ENCODE measurements at places on chromosomes 5 and 9. TPM values are rescaled to one million over a fixed set of nuclear protein-coding genes. Genes with fewer than 3 reads are reported as not detected.

The GABRG2 gene
- not detected for total RNA-seq

The SLC4A9 gene
- not detected for total RNA-seq

The FOXD4 gene
- total RNA-seq: 0.44 TPM

The WHRN gene
- 15.1 TPM for total RNA-seq

The RIGI gene
- 16.7 TPM for total RNA-seq

The ABO gene
- total RNA-seq: 1.1 TPM

The CRHBP gene
- 2.3 TPM for total RNA-seq

The EIF4E1B gene
- total RNA-seq: 1.6 TPM

The FOXD4L5 gene
- not detected for total RNA-seq

The PCDHGB1 gene
- 2.7 TPM for total RNA-seq

The PDE6A gene
- 0.15 TPM for total RNA-seq

The SH3RF2 gene
- total RNA-seq: 9.4 TPM

The MCTP1 gene
- total RNA-seq: 24.3 TPM

The IRF1 gene
- total RNA-seq: 10.4 TPM

The OR1Q1 gene
- 0.44 TPM for total RNA-seq

The LVRN gene
- 72.3 TPM for total RNA-seq

The RASGRF2 gene
- total RNA-seq: 11.1 TPM

The CBY3 gene
- not detected for total RNA-seq

The SPATA31A6 gene
- total RNA-seq: not detected

The GAS1 gene
- 79.8 TPM for total RNA-seq

The ITK gene
- total RNA-seq: 3.4 TPM

The ADAMTSL1 gene
- total RNA-seq: 7.5 TPM

The GARIN3 gene
- not detected for total RNA-seq

The IRX4 gene
- total RNA-seq: 9.5 TPM

The SLC45A2 gene
- total RNA-seq: not detected

The PCA3 gene
- total RNA-seq: 0.44 TPM

The PCDHA9 gene
- 0.16 TPM for total RNA-seq

The SLCO4C1 gene
- total RNA-seq: not detected

The ZNG1A gene
- 70.1 TPM for total RNA-seq

The OR1J2 gene
- total RNA-seq: not detected

The PKD2L2 gene
- total RNA-seq: 0.64 TPM

The SPATA31C1 gene
- not detected for total RNA-seq

The LRRC19 gene
- total RNA-seq: not detected

The CCDC192 gene
- total RNA-seq: 1.3 TPM

The NDUFS6 gene
- 37.9 TPM for total RNA-seq

The MYOZ3 gene
- total RNA-seq: under 0.01 TPM

The PAEP gene
- not detected for total RNA-seq

The ZDHHC11B gene
- 4.8 TPM for total RNA-seq

The EPB41L4B gene
- 47.2 TPM for total RNA-seq

The AIF1L gene
- total RNA-seq: 12.5 TPM

The AFAP1L1 gene
- total RNA-seq: 13.3 TPM

The TMEM215 gene
- total RNA-seq: not detected

The SOHLH1 gene
- total RNA-seq: not detected

The AMACR gene
- 14.4 TPM for total RNA-seq

The C9orf153 gene
- 0.80 TPM for total RNA-seq

The MRPS27 gene
- 51.8 TPM for total RNA-seq

The GDA gene
- total RNA-seq: 3.0 TPM

The GPR150 gene
- not detected for total RNA-seq

The GABRP gene
- 52.4 TPM for total RNA-seq

The DOCK8 gene
- total RNA-seq: 34.1 TPM

The MEIKIN gene
- not detected for total RNA-seq
